Stimulated activated memory B cell treated with anti-CD40 and anti-IgM and Interleukin-4, amounts not matched to agents 10 μg/mL and 1 μg/mL and 100 μg/mL, for 72 hours (primary cell): ENCODE measurements at places on chromosomes 1 and 21.

GRCh38 chr1:151510020-151510405, 1.2 kb upstream of the CGN start:
- ATAC-seq: no peak

DNA sequence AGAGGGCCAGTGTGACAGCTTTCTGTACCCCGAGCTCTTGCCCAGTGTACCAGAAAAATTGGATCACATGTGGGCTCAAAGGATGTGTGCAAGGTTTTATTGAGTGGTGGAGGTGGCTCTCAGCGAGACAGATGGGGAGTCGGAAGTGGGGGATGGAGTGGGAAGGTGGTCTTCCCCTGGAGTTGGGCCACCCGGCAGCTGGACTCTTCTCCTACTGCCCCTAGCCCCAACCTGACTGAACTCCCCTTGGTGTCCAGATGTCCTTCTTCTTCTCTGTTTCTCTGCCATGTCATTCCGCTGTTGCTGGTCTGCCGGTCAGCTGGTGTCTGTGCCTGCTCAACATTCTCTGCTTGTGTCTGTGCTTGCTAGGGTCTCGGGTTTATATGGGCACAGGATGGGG, 217.9 kb downstream of the RRAGC start:
- ATAC-seq: no peak

DNA sequence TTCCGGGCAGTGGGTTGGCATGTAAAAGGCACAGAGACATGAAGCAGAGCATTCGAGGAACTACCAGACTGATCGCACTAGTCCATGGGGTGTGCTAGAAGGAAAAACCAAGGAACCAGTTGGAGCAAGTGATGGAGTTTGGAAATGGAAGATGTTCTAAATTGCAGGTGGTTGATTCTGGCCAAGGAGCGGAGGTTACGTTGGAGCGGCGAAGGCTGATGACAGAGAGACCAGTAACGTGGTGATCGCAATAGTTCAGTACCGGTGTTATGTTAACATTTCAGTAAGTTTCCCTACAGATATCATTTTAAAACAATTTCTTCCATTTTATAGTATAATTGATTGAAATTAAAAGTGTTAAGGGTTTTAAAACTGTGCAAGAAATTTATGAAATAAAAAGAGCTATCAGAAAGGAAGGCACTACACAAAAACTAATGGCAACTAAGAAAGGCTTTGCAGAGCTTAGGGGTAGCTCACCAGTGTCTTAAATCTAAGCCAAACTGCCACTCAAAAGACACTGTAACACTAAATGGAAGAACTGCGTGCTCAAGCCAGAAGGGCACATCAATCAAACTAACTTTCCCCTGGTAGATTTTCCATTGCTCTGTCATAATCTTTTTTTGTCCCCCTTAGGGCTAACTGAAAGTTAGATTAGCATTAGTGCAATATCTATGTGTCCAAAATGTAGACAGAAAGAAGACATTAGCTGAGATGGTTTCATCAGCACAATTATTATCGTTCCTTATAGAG, 11.3 kb upstream of the HEATR1 start:
- no peak for ATAC-seq

- no peak for ATAC-seq
Measured at GRCh38 chr1:212987702-212988322, 27.9 kb downstream of the ANGEL2 start.

- no peak for ATAC-seq
Measured at GRCh38 chr1:215202868-215203267, 120.3 kb downstream of the KCNK2 start.

GRCh38 chr1:205259324-205259832, 31.6 kb downstream of the TMCC2 start:
- ATAC-seq: no peak

GRCh38 chr1:35350872-35351271, 82.4 kb downstream of the ZMYM4 start:
- no peak for ATAC-seq

DNA sequence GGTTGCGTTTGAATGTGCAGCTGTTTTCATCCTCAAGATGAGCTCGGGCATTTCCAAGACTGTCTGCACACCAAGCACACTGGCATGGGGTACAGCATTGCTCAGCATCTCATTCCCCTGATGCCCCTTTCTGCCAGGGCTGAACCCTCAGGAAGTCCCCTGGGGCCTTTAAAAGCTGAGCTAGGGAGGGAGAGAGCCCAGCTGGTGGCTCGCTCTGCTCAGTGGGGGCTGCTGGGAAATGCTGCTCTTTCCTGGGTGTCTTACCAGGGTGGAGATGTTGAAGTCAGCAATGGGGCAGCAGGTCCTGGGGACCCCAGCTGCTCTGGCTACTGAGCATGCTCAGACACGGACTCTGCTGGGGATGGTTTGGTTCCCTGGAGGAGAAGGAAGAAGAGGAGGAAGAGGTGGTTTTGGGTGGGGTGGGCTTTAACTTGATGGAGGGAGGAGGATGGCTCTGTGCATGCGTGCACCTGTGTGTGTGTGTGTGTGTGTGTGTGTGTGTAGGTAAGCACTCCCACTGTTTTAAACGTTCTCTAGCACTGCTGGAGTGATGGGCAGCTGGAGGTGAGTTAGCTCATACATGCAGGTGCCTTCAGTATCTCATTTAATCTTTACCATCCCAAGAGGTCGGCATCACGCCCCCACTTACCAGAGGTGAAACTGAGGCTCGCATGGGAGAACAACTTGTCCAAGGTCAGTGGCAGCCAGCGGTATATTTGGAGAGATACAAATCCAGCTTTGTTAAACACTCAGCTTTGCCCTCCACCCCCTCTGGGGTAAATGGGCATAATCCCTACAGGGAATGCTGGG, 40.9 kb downstream of the ACTL8 start:
- ATAC-seq: no peak

DNA sequence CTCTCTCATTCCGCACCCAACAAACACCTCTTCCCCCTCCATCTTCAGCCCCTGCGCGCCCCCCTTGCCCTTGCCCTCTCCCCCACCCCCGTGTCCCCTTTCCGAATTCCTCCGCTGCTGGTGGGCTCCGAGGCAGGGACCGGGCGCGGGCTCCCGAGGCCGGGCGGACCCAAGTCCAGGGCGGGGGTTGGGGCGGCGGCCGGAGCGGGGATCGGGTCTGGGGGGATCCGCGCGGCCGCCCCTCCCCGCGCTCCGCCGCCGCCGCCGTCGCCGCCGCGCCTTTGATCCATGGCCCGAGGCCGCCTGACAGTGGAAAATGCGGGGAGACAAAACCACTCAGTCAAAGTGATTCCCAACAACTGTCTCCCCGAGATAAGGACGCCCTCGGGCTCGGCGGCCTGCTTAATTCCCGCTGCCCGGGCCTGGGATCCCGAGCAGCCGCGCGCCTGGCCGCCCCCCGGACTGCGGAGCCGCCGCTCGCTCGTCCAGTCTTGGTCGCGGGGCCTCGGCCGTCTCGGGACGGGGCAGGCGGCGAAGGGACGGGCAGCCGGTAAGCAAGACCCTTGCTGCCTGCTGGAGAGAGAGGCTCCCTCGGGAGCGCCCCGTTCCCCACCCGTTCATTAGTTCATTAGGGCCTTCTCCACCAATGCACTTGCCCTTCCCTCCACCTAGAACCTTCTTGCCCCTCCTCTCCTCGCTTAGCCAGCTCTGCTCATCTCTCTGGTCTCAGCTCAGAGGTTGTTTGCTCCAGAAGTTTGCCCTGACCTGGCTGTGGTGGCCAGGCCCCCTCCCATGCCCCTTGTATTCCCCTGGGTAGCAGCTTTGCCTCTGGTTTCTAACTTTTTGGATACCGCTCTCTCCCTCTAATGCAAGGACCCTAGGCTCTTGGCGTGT, 86.4 kb downstream of the PAX7 start:
- ATAC-seq: no peak

DNA sequence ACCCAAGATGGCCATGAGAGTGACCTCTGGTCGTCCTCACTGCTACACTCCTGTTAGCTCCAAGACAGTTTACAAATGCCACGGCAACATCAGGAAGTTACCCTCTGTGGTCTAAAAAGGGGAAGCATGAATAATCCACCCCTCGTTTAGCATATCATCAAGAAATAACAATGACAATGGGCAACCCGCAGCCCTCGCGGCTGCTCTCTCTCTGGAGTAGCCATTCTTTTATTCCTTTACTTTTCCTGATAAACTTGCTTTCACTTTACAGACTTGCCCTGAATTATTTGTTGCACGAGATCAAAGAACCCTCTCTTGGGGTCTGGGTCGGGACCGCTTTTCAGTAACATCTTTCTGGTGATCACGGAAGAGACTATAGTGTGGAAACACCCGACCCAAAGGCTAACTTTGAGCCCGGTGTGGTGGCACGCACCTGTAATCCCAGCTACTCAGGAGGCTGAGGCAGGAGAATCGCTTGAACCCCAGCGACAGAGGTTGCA, 19.8 kb upstream of the COX20 start:
- peak; percentile 69 for ATAC-seq

GRCh38 chr1:39737546-39738169, 1.0 kb upstream of the PPIE start:
- ATAC-seq: no peak

DNA sequence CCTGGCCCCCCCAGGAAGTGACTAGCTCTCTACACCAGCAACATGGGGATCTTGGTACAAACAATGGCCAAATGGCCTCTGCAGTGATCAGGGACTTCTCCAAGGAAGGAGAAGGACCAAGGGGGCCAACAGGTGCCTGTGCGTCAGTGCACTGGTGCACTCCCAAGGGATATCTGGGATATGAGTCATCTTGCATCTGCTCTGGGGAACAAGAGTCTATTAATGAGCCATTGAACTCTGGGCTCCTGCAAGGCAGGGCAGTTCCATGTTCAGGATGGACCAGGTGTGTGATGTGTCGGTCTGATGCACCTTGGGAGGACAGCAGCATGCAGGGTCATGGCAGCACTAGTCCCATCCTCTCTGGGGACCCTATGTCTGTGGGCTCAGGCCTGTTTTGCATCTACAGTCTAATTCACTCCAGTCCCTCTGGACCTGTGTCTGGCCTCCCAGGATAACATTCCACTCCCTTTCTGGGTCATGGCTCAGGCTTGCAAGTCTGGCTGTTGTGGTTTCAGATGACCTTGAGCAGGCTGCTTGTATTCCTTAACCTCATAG, 125.3 kb downstream of the TRABD2B start:
- ATAC-seq: peak; percentile 5

DNA sequence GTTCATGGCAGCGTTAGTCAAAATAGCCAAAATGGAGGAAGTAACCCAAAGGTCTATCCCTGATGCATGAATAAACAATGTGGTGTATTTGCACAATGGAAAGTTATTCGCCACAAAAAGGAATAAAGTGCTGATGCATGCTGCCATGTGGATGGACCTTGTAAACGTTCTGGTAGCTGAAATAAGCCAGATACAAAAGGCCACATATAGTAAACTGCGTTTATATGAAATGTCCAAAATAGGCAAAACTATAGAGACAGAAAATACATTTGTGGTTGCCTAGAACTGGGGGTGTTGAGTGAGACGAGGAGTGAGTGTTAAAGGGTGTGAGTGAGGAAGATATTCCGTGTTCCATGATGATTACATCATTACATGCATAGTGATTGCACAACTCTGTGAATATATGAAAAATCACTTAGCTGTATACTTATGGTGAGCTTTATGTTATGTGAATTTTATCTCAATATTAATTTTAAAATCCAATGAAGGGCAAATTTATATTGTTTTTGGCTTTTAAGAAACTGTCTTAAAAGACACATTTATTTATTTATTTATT, 321.3 kb downstream of the KIF26B start:
- no peak for ATAC-seq

- no peak for ATAC-seq
Measured at GRCh38 chr1:162687870-162688269, 55.6 kb downstream of the DDR2 start.

GRCh38 chr21:28865488-28866186, 127.0 kb downstream of the LTN1 start:
- no peak for ATAC-seq

- no peak for ATAC-seq
Measured at GRCh38 chr1:110783292-110783918, 89.5 kb upstream of the CD53 start.

DNA sequence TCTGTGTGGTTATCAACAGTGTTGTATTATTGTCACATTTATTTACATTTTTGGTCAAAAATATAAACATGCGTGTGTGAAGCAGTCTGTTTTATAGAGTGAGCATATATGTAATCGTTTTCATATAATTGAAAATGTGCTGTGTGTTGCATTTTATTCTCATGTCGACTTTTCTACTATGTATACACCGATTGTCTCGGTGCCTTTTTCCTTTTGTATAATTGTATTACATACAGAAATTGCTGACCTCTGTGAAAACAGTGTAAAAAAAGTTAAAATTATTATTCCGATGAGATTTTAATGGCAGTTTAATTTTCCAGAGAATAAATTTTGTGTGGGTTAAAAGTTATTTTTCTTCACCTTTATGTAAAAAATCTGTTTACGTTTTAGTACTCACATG, 62.4 kb upstream of the SERTAD4 start:
- no peak for ATAC-seq

DNA sequence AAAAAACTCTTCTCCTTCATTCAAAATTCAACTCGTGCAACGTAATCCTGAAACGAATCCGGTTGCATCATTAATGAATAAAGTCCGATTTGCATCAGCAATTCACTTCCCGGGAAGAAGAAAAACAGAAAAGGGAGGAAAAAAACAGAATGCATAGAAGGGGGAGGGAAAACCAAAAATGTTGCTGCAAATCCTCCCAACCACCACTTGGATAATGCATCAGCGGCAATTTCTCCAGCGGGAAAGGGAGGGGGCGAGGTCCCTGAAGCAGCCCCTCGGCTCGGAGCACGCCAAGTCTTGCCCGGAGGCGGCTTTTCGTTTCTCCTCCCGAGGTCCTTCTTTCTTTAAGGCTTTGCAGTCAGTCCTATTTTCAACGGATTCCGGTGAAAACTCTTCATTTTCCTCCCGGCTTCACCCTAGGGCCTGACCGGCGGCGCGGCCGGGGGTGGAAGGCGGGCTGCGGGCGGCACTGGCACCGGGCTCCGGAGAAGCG, 723 bp downstream of the CDC42BPA start:
- ATAC-seq: no peak

DNA sequence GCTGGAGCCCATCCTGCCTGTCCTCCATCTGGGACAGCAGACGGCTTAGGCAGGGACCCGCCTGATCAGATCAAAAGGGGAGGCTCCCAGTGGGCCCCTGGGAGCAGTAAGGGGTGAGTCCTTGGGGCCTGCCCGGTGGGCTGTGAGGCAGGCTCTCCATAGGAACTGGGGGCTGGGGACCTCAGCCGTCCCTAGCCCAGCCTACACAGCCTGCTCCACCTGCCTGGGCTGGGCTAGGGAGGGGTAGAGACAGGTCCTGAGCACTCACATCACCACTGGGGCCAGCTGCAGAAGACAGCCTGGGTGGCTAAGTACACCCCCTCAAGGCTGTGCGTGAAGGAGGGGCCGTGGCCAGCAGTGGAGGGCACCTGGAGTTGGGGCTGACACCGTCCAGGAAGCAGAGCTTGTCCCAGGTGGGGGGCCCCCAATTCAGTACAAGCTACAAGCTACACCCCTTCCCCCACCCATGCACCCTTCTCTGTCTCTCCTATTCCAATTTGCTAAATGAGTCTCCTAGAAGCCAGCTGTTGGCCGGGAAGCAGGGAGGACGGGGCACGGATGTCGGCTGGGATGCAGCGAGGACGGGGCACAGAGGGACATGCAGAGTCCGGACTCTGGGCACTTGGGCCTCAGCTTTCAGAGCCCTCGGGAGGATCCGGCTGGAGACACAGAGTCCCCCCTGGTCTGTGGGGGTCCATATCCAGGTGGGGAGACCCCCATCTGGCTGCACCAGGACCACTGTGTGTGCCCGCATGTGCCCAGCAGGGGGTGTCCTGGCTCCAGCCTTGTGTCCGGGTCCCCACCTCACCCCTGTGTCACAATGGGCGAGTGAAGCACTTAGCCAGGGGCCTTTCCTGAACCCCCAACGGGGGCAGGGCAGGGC, 1.7 kb downstream of the ISG15 start:
- ATAC-seq: no peak
